ENCODE measurements at places on chromosomes 12 and 14.

DNA sequence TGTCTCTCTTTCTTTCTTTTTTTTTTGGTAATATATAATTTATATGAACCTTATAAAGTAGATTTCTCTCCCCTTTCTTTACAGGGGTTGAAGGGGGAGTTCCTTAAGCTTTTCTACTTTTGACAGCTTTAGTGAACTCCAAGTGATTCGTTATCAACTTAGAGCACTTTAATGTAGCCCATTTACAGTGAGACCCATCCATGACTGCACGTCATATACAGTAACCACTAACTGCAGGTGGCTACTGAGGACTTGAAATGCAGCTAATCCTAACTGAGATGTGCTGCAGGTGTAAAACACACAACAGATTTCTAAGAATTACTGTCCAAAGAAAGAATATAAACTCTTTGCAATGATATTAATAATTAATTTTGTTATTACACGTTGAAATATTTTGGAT is 582 bp downstream of the LRRIQ1 start:
- DNase-seq = no peak

DNA sequence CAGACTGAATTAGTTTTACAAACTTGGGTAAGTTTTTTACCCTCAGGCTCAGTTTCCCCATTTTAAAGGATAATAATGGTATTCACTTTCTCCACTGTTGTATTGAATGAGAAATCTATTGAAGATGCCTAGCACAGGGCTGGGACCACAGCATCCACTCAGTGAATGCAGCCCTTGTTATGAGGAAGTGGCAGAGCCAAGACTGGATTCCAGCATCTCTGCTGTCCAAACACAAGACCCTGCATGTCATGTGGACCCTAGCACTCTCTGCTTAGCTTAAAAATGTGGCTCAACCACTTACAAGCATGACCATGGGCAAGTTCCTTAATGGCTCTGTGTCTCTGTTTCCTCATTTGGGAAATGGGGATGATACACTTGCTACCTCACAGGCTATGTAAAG is 24.1 kb upstream of the TRIM9 start:
- no peak for DNase-seq

GRCh38 chr12:104855599-104855998 is 102.5 kb downstream of the SLC41A2 start:
- DNase-seq = no peak

DNA sequence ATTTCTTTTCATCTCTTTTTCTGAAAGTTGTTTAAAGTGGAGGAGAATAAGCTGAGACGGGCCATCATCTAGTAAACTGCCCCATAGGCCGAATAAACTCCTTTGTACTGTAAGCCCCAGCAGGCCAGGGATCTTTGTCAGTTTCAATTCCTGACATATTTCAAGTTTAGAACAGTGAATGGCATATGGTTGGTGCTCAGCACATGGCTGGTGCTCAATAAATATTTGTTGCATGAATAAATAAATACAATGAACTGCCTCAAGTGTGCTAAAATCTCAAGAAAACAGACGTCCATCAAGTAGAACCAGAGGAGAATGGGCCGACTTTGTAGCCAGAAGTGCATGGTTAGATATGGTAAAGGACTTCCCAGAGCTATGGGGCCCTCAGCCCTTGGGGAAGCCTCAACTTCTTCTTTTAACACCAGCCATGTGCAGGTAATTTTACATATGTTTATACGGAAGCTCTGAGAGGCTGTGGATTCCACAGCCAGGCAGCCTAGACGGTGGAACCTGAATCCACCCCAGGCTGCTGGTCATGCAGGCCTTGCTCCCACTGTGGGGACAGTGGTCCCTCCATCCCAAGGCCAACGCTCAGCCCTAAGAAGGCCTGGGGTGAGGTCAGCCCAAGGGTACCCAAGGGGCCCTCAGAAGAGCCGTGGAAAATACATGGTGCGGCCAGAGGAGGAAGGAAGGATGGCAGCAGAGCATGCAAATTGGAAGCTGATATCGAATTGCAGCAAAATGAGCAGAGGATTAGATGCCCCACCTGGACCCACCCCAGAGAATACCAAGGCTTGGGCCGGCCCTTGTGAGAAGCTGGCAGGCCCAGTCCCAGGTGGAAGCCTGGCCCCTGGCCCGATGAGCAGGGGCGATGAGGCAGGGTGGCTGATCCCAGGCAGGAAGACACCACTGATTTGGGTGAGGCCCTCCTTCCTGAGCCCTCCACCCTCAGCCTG is 8.7 kb upstream of the AQP2 start:
- DNase-seq = no peak

- DNase-seq = no peak
Measured at GRCh38 chr12:68098939-68099338, 60.6 kb downstream of the IFNG start.

DNA sequence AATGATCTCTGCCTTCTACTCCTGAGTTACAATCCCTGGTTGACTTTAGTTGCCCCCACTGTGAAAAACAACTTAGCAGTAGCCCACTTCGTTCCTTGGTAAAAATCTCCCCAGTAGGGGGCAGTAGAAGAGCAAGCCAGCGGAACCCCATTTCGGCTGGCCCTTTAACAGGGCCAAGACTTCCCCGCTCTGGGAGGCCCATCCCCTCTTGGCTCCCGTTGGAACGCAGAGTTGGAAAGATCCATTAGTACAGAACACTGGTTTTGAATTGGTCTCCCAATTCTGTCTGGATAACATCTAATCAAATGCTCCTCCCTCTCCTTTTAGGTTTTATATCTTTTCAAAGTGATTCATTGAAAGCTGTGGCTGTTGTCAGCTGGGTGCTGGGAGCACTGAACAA is 1133.3 kb downstream of the BCL11B start:
- DNase-seq = peak; percentile 46

DNA sequence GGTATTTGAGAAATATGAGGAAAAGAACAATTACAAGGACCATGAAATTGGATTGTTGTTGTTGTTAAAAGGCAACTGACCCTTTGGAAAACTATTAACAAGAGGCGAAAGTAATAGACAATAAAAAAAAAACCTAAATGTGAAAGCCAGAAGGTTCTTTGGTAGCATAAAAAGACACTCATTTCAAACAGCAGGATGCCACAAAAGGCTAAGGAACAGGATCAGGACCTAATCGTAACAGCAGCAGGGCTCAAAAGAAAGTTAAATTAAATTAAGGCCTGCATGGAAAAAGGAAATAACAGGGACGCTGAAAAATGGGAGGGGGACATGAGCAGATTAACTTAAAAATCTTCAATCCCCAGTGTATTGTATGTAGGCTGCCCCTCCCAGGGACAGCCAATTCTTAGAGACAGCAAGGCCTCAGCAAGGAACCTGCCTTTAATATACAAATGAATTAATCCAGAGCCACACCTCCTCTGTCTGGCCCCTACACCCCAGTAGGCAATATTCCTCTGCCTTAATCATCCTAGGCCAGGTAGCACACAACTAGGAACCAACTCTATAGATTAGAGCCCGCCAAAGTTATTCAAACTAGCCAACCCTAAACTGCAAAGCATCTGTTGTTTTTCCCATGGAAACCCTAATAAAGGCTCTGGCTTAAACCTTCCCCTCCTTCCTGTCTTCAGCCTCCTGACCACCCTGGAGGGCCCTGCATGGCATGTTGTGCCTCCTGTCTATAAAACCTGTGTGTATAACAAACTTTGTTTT is 28.4 kb upstream of the AP4S1 start:
- no peak for DNase-seq

DNA sequence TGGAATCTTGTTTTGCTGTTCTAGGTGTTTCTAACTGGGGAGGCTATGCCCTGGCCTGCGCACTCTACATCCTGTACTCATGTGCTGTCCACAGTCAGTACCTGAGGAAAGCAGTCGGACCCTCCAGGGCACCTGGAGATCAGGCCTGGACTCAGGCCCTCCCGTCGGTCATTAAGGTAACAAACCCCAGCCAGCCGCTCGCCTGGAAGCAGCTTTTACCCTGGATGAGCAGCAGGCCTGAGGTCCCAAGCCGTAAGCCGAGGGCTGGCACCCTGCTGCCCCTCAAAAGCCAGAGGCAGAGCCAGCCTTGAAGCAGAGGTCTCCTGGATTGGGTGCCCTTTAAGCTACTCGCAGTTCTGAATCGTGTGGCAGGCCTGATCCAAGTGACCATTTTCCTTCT is 29.1 kb downstream of the GPR68 start:
- no peak for DNase-seq

DNA sequence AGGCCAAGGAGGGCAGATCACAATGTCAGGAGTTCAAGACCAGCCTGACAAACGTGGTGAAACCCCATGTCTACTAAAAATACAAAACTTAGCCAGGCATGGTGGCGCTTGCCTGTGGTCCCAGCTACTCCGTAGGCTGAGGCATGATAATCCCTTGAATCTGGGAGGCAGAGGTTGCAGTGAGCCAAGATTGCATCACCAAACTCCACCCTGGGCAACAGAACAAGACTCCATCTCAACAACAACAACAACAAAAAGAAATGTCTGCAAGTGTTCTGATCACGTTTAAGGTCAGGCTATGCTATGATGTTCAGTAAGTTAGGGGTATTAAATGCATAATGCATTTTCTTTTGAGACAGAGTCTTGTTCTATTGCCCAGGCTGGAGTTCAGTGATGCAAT is 6.7 kb upstream of the PLD4 start:
- no peak for DNase-seq

GRCh38 chr12:75964150-75964549 is 67.4 kb downstream of the PHLDA1 start:
- no peak for DNase-seq

GRCh38 chr12:92425165-92425564 is 277.6 kb upstream of the PLEKHG7 start:
- no peak for DNase-seq

GRCh38 chr14:22547948-22548750 is 40.9 kb downstream of the DAD1 start:
- DNase-seq = no peak
